ENCODE measurements at places on chromosomes 12 and 14. TPM values are rescaled to one million over a fixed set of nuclear protein-coding genes. Genes with fewer than 3 reads are reported as not detected.

- no peak for DNase-seq
Measured at GRCh38 chr12:18837025-18837424, 99.1 kb downstream of the CAPZA3 start.

GRCh38 chr12:87140262-87140661 is 884.1 kb upstream of the MGAT4C start:
- DNase-seq, result no peak

GRCh38 chr14:23125011-23125410 is 6.0 kb upstream of the CEBPE start:
- no peak for DNase-seq

DNA sequence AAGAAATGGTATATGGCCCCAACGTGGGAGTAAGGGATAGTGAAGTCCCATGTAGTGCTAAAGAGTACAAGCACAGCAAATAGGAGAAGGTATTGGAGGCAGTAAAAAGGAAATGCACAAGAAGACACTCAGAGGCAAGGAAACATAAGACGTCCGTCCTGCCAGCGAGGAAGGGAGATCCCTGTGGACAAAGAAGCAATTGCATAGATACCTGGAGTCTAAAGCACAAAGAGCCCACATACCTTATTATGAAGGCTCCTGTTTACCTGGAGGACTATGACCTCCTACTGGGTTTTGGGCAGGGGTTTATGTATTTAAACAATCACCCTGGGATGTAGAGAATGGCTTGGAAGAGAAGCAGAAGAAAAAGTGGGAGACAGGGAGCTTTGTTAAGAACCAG is 341.2 kb upstream of the DCN start:
- DNase-seq, result no peak

GRCh38 chr14:67483579-67484285 is 4.8 kb downstream of the TMEM229B start:
- no peak for DNase-seq

GRCh38 chr12:131933387-131933786 is 4.3 kb downstream of the PUS1 start:
- no peak for DNase-seq

GRCh38 chr12:116459916-116460663 is 99.1 kb upstream of the MAP1LC3B2 start:
- DNase-seq, result no peak

DNA sequence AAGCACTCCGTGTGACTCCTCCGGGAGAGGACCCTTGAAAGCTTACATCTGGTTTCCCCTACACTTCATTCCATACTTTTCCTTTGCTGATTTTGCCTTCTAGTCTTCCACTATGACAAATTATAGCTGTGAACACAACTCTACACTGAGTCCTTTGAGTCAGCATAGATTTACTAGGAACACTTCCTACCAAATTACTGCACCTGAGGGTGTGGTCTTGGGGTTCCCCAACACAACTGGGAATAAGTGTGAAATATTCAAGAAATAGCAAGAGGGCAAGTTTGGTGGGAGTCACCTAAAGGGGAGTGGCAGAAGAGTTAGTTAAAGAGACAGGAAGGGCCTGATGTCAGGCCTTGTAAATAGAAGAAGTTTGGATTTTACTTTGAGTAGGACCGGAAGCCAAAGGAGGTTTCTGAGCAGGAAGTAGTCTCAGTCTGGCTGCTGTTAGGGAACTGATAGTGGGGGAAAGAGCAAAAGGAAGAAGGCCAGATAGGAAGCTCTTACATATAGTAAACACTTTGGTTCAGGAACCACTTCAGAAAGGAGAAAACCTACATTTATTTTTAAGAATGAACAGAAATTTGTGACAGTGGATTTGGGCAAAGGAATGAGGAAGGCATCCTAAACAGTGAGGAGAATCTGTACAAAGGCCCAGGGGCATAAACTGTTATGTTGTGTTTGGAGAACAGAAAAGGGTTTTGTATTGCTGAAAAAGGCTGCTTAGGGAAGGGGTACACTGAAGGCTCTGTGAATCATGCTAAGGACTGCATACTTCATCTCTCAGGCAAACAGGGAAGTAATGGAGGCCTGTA is 14.2 kb downstream of the SEL1L start:
- no peak for DNase-seq

- DNase-seq, result no peak
Measured at GRCh38 chr14:63045612-63046320, 508 bp upstream of the KCNH5 start.

Gene AQP2
- total RNA-seq, result not detected

Gene MYRFL
- total RNA-seq, result 0.08 TPM

Gene IQSEC3
- total RNA-seq, result 0.05 TPM
